ENCODE measurements at places on chromosomes 7 and 10. TPM values are rescaled to one million over a fixed set of nuclear protein-coding genes. Genes with fewer than 3 reads are reported as not detected.

PPP1R9A gene
- 51.3 TPM for total RNA-seq

CHAT gene
- total RNA-seq, result not detected

MSS51 gene
- total RNA-seq, result 3.4 TPM

PPP1R17 gene
- not detected for total RNA-seq

CPA1 gene
- 2.2 TPM for total RNA-seq

TAS2R5 gene
- total RNA-seq, result 3.7 TPM

MLXIPL gene
- 15.0 TPM for total RNA-seq

AGMO gene
- 0.16 TPM for total RNA-seq

CUL1 gene
- total RNA-seq, result 53.9 TPM

GIMAP6 gene
- total RNA-seq, result 11.9 TPM

GNG11 gene
- total RNA-seq, result 12.9 TPM

DNA sequence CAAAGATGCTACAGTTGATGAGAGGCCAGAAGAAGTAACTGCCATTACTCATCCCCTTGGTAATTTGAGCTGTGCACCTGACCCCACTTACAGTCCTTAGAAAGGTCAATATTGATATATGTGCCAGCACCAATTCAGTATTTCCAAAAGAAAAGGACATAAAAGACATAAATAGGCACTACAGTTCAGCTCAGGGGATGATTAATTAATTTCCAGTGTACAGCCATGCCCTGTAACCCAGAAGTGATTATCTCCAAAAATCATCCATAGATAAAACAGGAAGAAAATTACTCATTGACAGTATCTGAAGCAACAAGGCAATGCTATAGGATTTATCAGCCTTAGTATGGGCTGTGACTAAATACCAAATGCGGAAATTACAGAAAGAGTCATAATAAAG, 82.4 kb downstream of the PHYHIPL start:
- no peak for DNase-seq

DNA sequence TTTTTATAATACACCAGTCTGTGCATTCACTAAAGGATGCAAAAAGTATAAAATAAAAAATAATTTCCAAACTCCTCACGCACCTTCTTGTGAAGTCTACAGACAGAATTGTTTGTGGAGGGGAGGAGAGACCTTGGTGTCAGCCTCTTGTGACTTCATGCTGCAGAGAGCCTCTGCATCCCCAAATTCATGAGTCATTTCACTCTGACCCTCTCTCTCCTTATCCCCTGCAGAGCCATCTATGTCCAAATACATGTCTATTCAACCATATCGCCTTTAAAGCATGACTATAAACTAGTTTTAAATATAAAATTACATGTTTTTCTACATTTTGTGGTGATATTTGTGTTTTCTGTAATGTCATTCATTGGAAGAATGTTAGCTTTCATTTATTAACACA, 6.0 kb downstream of the CREB5 start:
- DNase-seq, result no peak

GRCh38 chr7:74033372-74034311, 5.7 kb downstream of the ELN start:
- peak; percentile 92 for DNase-seq

DNA sequence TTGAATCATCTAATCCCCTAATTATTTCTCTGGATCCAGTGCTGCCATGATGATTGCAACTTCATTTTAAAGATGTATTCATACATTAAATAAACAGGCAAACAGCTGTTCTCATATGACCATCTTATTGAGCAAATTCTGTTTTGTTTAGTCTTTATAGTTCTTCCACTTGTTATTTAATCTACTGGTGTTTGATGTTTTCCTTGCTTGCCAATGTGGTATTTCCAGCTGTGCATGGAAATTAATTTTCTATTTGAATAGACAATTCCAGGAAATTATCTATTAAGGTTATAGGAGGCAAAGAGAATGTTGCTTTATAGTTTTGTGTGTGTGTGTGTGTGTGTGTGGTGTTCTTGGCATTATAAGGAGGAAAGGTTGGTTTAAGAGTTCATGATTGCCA, 167.0 kb upstream of the PRPS1L1 start:
- no peak for DNase-seq

GRCh38 chr7:45461026-45461425, 113.1 kb upstream of the ADCY1 start:
- DNase-seq, result no peak

- DNase-seq, result no peak
These were observed 88.5 kb downstream of the ADCY1 start for GRCh38 chr7:45662540-45663166.

GRCh38 chr7:123995617-123996326, 37.1 kb downstream of the TMEM229A start:
- no peak for DNase-seq

DNA sequence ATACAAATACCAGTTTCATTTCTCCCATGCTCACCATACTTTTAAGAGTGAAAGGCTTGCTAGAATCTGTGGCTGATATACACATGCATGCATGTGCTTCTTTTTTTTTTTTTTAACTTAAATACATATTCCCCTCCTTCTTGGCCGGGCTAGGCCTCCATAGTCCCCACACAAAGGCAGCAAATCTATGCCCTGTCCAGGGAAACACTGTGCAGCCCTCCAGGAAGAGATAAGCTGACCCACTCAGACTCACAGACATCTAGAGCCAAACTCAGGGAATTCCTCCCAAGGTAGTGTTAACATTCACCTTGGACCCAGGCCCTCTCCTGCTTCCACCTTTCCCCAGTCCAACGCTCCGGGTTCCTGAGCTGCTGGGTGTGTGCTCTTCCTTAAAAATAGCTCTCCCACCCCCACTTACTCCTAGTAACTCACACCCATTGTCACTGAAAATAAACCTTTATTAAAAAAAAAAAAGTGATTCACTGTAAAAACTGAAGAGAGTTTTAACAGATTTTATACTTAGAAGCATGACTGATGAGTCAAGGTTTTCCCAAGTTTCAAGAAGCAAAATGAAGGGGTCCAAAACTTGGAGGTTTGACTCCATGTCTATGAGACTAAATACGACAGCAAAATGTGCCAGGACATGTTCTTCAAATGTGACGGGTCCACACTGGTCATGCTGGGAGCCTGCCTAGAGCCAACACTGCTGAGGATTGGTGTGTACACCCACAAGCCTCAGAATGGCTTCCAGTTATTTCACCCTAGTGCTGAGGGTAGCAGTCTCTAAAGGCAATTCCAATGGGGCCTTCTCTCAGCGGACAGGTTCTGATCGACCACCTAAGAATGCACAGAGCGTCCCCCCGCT, 159.5 kb downstream of the GLI3 start:
- no peak for DNase-seq

GRCh38 chr7:30173058-30173897, 38.5 kb downstream of the MTURN start:
- peak; percentile 93 for DNase-seq

- DNase-seq, result no peak
These were observed 6.1 kb downstream of the NPY start for GRCh38 chr7:24290004-24290641.

DNA sequence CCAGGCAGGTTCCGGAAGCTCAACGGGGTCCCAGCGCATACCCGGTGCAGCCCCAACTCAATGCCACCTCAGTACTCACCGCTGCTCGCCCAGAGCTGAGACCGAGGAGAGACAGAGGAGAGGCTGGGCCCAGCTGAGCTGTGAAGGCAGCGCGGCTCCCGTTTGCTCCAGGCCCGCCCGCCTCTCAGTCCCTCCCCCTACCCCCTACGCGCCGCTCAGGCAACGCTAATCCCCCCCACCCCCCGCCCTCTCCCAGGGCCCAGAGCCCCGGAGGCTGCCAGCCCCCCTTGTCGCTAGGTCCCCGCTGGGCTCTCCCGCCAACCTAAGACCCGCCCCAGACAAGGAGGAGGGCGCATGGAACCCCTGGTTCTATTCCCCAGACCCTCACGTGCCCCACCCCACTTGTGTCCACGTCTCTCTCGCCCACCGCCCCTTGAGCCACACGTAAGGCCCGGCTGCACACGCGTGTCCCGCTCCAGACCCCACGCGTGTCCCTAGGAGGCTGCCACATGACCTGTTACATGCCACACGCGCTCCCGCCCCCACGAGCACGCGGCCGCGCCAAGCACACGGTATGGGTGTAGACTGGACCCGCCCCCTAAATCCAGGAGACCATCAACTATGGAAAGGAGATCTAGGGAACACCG, at the start of gene PSD:
Gene PSD, minus strand, starts transcription at position 164 of the 647 bp plus-strand sequence. CDS start 1,747 bp downstream, outside the sequence.
- DNase-seq, result no peak

DNA sequence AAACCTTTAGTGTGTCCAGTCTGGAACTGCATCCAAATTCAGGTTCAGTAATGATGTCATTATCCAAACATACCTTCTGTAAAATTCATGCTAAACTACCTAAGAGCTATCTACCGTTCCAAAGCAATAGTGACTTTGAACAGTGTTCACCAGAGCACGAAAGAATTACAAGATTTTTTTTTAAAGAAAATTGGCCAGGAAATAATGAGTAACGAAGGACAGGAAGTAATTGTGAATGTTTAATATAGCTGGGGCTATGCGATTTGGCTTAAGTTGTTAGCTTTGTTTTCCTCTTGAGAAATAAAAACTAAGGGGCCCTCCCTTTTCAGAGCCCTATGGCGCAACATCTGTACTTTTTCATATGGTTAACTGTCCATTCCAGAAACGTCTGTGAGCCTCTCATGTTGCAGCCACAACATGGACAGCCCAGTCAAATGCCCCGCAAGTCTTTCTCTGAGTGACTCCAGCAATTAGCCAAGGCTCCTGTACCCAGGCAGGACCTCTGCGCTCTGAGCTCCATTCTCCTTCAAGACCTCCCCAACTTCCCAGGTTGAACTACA, 694 bp upstream of the FAS start:
- peak; percentile 77 for DNase-seq

- DNase-seq, result no peak
These were observed 11.9 kb downstream of the RGR start for GRCh38 chr10:84256510-84257342.

DNA sequence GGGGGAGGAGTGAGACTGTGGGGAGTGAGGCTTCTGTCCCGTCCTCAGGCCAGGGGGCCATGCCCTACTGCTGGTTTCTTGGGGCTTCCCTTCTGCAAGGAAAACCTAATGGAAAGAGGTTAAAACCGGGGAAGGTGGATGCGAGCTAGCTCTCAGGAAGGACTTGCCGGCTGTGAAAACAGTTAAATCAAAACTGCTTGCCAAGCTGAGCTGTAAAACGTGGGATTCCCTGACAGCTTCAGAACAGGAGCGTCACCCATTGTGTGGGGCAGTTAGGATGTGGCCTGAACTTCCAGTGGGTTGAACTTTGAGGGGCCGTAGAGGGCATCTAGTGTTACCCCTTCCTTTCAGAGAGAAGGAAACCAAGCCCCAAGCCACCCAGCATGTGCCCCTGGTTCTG, 13.1 kb downstream of the TSPAN15 start:
- DNase-seq, result no peak

- DNase-seq, result no peak
These were observed 904.6 kb upstream of the LRRN3 start for GRCh38 chr7:110186334-110186733.

GRCh38 chr7:26159243-26159642, 7.2 kb downstream of the NFE2L3 start:
- no peak for DNase-seq

DNA sequence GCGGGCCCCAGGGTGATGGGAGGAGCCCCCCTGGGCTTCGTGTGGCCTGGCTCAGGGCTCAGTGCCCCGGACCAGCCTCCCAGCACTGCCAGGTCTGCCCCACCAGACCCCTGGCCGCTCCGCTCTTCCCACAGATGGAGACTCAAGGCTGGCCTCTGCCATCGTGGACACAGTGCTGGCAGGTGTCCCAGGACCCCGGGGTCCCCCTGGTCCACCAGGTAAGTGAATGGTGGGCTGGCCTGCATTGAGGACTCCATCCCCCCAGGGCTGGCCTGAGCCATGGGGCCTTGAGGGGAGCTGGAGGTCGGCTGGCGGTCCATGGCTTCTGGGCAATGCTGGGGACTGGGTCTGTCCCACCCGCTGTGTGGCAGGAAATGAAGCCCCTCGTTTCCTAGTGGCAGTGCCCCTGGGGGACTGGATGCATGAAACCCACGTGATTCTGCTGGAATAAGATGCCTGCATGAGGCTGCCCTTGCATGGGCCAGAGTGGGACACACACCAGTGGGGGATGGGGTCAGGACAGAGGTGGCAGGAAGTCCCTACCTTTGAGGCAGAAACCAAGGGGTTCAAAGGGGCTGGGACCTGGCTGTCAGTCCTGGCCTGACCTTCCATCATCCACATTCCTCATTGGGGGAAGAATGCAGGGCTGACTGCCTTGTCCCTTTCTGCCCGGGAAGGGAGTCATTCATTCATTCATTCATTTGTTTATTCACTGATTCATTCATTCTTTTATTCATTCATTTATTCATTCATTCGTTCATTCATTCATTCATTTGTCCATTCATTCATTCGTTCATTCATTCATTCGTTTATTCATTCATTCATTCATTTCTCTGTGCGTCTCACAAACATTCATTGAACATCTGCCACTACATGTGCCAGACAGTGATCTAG, 81.8 kb downstream of the MYL10 start:
- DNase-seq, result peak; percentile 57

GRCh38 chr7:105270117-105270516, 118.6 kb downstream of the SRPK2 start:
- no peak for DNase-seq

GRCh38 chr10:86304436-86304835, 62.2 kb downstream of the GRID1 start:
- peak; percentile 18 for DNase-seq

DNA sequence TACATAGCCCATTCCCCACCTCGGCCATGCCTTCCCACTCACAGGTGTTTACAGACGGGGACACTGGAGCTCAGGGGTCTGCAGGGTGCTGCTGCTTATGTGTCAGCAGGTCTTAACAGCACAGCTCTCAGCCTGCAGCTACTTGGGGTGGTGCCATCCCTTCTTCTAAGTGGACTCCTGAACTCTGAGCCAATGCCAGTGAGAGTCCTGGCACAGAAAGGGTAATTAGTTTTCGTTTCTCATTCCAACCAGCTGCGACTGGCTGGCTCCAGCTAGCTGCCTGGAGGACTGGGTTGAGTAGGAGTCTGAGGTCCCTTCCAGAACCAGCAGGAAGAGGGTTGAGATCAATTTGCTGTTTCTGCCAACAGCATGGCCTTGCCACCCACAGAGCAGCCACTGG, 88.3 kb upstream of the AGK start:
- DNase-seq, result no peak

Measured in sigmoid colon (tissue), 7 donors.